D341Med (cell line): ENCODE measurements at places on chromosomes 4 and X.

GRCh38 chr4:105805501-105806120 is 89.7 kb upstream of the NPNT start:
- no peak for DNase-seq

DNA sequence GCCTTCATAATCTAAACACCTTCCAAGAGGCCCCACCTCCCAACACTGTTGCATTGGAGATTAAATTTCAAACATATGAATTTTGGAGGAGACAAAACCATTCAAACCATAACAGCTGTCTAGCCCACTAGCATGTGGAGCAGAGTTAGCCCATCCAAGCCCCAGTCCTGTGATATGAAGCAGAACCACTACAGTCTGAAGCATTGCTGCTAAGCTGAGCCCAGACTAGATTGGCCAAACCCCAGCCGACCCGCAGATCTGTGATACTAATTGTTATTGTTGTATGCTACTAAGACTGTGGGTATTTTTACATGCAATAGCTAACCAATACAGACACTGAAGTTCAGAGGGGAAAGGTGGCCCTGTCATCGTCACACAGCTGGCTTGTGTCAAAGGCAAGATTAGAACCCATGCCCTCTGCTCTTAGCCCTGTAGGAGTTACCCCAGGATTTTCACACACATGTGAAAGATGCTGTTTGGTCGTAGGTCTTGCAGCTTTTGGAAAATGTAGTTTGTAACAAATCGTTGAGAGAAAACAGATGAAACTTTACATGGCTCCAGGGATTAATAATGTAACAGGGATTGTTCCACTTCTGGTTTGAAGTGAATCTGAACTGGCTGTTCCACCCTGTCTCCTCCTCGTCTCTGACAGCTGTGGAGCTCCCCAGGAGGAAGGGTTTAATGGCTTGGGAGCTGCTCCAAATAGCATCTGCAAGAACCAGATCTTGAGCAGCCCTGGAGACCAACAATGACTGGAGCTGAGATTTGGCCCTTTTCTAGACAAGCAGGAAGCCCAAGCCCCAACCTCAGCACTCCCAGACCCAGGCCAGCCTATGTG is 517.5 kb downstream of the MID1IP1 start:
- no peak for DNase-seq

- DNase-seq = no peak
These were observed 958.8 kb downstream of the CCSER1 start for GRCh38 chr4:91085961-91086360.

- no peak for DNase-seq
These were observed 255.2 kb upstream of the SFRP2 start for GRCh38 chr4:154044108-154044531.

DNA sequence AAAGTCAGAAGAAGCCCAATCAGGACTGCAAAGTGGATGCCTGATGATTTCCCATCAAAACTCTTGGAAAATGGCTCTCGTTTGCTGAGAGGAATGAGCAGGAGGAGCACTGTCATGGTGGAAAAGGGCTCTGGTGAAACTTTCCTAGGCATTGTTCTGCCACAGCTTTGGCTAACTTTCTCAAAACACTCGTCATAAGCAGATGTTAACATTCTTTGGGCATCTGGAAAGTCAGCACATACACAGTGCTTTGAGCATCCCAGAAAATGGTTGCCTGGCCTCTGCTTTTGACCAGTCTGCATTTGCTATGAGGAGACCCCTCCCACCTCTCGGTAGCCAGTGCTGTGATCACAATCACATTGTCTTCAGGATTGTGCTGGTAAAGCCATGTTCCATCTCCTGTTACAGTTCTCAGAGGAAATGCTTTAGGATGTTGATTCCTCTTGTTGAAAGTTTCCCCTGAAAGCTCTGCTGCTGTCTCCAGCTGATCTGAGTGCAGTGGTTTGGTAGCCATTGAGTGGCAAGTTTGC is 25.2 kb upstream of the TBC1D14 start:
- no peak for DNase-seq

- peak; percentile 10 for DNase-seq
These were observed at the start of gene ZDHHC15 for GRCh38 chrX:75522565-75523431. TSS of gene ZDHHC15 (minus strand) at chrX:75523037. CDS start at chrX:75523024, 13 bp downstream.

- DNase-seq = no peak
These were observed 162.3 kb upstream of the EDNRA start for GRCh38 chr4:147318586-147318985.

DNA sequence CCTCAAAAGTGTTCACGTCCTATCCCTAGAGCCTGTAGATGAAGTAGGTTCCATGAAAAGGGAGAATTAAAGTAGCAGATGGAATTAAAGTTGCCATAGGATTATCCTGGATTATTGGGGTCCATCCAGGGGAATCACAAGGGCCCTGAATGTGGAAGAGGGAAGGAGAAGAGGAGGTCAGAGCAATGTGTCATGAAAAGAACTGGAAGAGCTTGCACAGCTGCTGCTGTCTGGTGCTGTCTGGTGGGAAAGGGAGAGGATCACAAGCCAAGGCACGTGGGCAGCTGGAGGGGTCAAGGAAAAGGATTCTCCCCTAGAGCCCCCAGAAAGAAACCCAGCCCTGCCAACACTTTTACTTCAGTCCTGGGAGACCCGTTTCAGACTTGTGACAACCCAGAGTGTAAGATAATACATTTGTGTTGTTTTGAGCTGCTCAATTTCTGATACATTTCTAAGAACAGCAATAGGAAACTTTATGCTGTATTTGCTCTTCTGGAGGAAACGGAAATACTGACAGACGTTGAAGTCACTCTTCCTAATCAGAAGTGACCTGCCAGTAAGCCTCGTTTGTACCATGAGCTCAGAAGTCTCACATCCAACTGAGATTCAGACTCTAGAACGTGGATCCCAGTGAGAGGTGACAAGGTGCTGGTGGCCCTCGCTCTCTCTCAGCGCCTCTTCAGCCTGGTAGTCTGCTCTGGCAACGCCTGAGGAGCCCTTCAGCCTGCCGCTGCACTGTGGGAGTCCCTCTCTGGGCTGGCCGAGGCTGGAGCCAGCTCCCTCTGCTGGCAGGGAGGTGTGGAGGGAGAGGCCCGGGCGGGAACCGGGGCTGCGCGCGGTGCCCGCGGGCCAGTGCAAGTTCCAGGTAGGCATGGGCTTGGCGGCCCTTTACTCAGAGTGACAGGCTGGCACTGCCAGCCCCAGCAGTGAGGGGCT is 34.7 kb upstream of the ENPP6 start:
- DNase-seq = no peak

- no peak for DNase-seq
These were observed 14.6 kb downstream of the SMIM20 start for GRCh38 chr4:25928379-25929297.

DNA sequence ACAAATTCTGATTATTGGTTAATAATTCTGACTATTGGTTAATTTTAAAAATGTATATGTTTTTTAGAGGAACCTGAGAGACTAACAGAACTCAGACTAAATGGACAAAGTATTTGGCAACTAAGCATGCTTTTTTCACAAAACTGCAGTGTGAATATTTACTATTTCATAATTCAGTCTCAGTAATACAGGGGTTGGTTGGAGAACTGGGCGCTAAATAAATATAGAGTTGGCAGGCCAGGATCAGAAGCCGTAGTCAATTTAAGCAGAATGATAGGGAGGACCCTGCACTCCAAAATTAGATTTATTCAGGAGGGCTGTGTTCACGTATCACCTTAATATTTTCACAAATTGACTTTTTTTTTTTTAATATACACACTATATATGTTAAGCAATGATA is 5.8 kb downstream of the TIGD2 start:
- DNase-seq = no peak

- no peak for DNase-seq
These were observed 7.3 kb upstream of the HMGB3 start for GRCh38 chrX:150975655-150976390.

- DNase-seq = no peak
These were observed 173.9 kb upstream of the FTHL17 start for GRCh38 chrX:31245714-31246113.

GRCh38 chrX:63993936-63994335 is 208.9 kb upstream of the ARHGEF9 start:
- no peak for DNase-seq

DNA sequence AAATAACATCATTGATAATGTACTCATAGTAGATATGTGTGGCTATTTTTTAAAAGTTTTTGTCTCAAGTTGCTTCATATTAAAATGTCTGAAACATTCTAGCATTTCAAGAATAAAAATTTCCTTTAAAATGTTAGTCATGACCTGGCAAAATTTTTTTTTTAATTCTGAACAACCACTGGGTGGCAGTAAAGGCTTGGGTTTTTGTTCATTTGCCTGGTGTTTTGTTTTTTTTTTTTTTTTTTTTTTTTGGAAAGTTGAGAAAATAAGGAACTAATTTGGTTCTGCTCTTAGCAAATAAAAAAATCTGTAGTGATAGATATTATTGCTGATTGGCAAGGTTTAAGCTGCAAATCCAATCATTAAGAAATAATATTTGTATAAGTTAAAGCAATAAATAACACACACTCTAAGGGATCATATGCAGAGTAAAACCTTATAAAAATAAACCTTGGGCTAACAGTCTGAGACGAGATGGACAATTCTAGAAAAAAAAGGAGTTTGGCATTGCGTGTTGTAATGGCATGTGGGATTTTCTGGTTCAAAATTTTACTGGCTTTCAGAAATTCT is 81.4 kb downstream of the CEP44 start:
- DNase-seq = peak; percentile 25

GRCh38 chr4:89438102-89438831 is 130.7 kb upstream of the GPRIN3 start:
- DNase-seq = peak; percentile 68

DNA sequence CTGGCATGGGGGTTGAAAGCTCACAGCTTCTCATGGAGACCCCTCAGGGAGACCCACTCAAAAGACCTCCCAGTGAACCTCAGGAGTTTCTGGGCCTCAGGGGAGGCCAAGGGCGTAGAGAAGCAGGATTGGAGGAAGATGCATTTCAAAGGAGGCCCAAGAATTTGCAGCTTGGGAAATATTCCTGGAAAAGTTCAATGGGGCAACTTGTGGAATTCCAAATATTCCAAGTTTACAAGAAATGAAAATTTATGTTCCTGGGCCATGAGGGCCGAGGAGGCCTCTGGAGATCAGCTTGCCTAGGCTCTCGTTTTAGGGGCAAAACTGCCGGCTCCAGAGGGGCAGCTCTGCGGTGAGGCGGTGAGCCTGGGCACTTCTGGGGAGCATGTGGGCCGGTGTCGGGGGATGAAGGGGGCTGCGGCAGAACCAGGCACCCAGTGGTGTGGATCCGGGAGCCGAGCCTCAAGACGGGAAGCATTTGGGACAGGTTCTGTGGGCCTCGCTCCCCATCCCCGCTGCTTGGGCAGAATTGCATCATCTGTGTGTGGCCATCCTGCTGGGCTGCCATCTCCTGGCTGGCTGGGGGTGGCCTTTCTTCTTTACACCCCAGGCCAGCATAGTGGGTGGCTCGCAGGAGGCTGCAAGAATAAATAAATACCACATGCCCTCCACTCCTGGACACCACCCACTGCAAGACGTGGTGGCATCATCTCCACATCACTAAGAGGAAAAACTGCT is 54.6 kb upstream of the GPR78 start:
- no peak for DNase-seq

DNA sequence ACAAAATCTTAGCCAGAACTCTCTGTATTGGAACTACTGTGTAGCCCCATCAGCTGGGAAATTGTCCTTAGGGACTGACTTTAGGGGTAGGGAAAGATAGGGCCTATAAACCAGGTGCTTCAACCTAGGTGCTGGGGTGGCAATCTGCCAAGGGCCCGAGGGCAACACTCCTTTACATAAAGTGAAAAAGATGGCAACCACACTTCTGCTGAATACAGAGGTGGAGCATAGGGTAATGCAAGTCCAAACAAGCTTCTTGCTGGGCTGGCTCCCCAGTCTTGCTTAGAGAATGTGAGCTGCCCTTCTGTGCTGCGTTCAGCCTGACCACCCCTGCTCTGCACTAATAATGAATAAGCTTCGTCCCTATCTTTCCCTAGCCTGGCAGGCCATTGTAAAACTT is 9.8 kb downstream of the ZBTB33 start:
- no peak for DNase-seq
